ENCODE measurements at places on chromosomes 11 and 22. TPM values are rescaled to one million over a fixed set of nuclear protein-coding genes. Genes with fewer than 3 reads are reported as not detected.

DNA sequence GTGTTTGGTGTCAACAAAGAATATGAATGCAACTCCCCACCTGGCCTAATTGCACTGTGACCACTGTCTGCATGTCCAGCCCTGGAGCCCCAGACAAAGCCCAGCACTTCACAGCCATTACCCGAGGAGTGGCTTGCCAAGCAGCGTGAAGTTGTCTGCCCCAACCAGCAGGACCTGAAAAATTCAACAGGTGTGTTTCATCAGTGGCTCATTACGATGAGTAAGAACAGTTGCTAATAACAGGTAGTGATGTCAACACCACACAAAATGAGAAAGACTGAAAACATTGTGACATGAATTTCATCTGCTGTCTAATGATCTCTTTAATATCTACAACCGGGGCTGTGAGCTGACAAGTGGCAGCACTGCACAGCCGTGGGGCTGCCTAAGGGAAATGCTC, 10.3 kb downstream of the MRPL21 start:
- peaks cover 6% of the 10 kb centered on the region for H3K4me1 ChIP-seq
- no peaks in the 10 kb centered on the region for H3K27me3 ChIP-seq
- no peak overlapping the region for H3K4me3 ChIP-seq
- H3K36me3 ChIP-seq: peaks cover 9% of the 10 kb centered on the region
- no peak overlapping the region for H3K27ac ChIP-seq
- no peak for DNase-seq

DNA sequence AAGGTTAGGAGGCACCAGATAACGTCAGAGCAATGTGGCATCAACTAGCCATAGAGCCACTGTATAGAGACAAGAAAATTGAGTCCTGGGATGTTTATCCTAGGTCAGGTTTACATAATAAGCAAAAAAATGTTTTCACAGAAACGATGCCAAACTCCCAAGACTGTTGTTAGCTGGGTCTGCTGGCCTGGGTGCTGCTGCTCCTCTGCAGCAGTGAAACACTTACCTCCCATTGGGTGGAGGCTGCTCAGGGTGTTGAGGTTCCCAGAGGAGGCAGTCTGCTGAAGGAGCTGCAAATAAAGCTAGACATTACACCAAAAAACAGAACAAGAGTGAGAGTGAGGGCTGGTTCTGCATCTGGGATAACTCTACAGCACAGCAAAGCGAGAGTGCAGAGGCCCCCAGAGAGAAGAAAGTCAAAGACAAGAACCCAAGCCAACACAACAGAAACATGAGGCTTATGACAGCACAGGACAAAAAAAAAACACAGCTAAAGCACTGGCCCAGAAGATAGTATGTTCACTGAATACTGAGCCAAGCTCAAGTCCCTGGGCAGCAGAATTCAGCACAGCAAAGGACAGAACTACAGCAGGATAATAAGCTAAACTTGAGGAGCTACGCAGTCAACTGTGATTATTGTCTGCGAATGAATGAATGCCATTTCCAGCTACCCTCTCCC, 29.9 kb upstream of the RAPSN start:
- no peak overlapping the region for H3K4me3 ChIP-seq
- peaks cover 38% of the 10 kb centered on the region for H3K36me3 ChIP-seq
- no peak overlapping the region for H3K27ac ChIP-seq
- H3K27me3 ChIP-seq: no peaks in the 10 kb centered on the region

- no peak for DNase-seq
- H3K27ac ChIP-seq: no peak overlapping the region
- H3K36me3 ChIP-seq: no peaks in the 10 kb centered on the region
- no peak overlapping the region for H3K4me3 ChIP-seq
Measured at GRCh38 chr22:27250886-27251285, 550.7 kb downstream of the MN1 start.

DNA sequence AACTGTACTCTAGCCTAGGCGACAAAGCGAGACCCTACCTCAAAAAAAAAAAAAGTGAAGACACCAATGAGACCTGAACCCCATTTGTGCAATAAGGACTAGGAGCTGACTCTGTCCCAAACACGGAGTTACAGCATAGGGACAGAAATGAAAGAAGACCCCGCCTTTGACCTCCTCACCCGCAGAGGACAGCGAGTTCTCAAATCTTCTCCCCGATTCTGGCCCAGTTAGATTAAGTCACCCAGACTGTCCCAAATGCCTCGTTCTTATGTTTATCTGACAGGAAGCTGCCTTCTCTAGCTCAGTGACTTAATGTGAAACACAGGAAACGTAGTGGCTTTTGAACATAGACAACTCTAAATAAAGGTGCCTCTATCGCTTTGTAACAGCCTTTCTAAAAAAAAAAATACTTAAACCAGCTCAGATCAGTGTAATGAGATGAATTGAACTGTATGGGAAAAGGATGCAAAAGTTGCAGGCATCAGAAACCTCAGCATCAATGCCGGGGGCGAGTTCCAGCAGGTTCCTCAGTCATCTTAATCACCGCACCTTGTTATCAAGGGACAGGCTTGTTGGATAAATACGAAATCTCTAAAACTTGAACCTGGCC, 10.6 kb downstream of the MYH9 start:
- peaks cover 35% of the 10 kb centered on the region for H3K4me1 ChIP-seq
- H3K27me3 ChIP-seq: no peaks in the 10 kb centered on the region
- H3K36me3 ChIP-seq: peaks cover 15% of the 10 kb centered on the region
- no peak overlapping the region for H3K27ac ChIP-seq
- no peak for DNase-seq

- peaks cover 3% of the 10 kb centered on the region for H3K4me1 ChIP-seq
- no peak overlapping the region for H3K27ac ChIP-seq
- peaks cover 49% of the 10 kb centered on the region for H3K36me3 ChIP-seq
- DNase-seq: no peak
- no peaks in the 10 kb centered on the region for H3K27me3 ChIP-seq
Measured at GRCh38 chr22:49866646-49867045, 13.0 kb downstream of the ZBED4 start.

GRCh38 chr11:44788536-44789261, 61.9 kb downstream of the TSPAN18 start:
- H3K4me1 ChIP-seq: peaks cover 49% of the 10 kb centered on the region
- H3K4me3 ChIP-seq: no peak overlapping the region
- no peak for DNase-seq
- H3K36me3 ChIP-seq: no peaks in the 10 kb centered on the region
- H3K27me3 ChIP-seq: no peaks in the 10 kb centered on the region
- H3K27ac ChIP-seq: no peak overlapping the region

GRCh38 chr11:11396301-11397035, 43.4 kb upstream of the CSNK2A3 start:
- peak overlapping the region; percentile 40 for H3K27ac ChIP-seq
- H3K4me1 ChIP-seq: peaks cover 7% of the 10 kb centered on the region
- no peak for DNase-seq
- H3K27me3 ChIP-seq: peaks cover 15% of the 10 kb centered on the region

- DNase-seq: no peak
- peaks cover 10% of the 10 kb centered on the region for H3K4me1 ChIP-seq
- H3K27me3 ChIP-seq: no peaks in the 10 kb centered on the region
- H3K4me3 ChIP-seq: no peak overlapping the region
Measured at GRCh38 chr11:116972691-116973090, 125.5 kb downstream of the SIK3 start.

Gene PRR33
- not detected for total RNA-seq

Gene OR4A15
- not detected for total RNA-seq

Gene CASP1
- 13.0 TPM for total RNA-seq

Gene RPS13
- 1,333 TPM for total RNA-seq

Gene BTBD18
- total RNA-seq: not detected

Gene NUP98
- total RNA-seq: 77.4 TPM

Gene CATSPER1
- total RNA-seq: not detected

Gene PRDM11
- total RNA-seq: 13.6 TPM

All from type B pancreatic cell (in vitro differentiated cells).